Mammary epithelial cell (primary cell): ENCODE measurements at places on chromosomes 6 and 20. TPM values are rescaled to one million over a fixed set of nuclear protein-coding genes. Genes with fewer than 3 reads are reported as not detected.

Gene PBOV1
- total RNA-seq: not detected in 2 replicates

Gene TTI1
- total RNA-seq: 18.0 TPM

Gene C20orf202
- total RNA-seq: not detected in 2 replicates

Gene SEMG1
- not detected for total RNA-seq

Gene HEY2
- 0.16 TPM in 1 of 2 replicates, not detected in the other for total RNA-seq

Gene BNIP5
- not detected in 2 replicates for total RNA-seq

Gene IL17A
- not detected in 2 replicates for total RNA-seq

Gene TENT5A
- total RNA-seq: 2.6 and 3.0 TPM in 2 replicates

Gene CLVS2
- total RNA-seq: not detected in 2 replicates

Gene HECA
- total RNA-seq: 15.0 and 18.7 TPM in 2 replicates

Gene THEMIS
- not detected for total RNA-seq

Gene TBPL1
- total RNA-seq: 25.6 and 27.7 TPM in 2 replicates

Gene MROH8
- total RNA-seq: 0.21 and 1.3 TPM in 2 replicates

Gene CST7
- not detected for total RNA-seq

Gene KIF16B
- total RNA-seq: 12.2 and 13.8 TPM in 2 replicates

Gene MATN4
- total RNA-seq: 0.24 TPM in 1 of 2 replicates, not detected in the other

Gene ASIP
- total RNA-seq: not detected

Gene GINS1
- 6.5 and 16.8 TPM in 2 replicates for total RNA-seq

Gene CALHM4
- total RNA-seq: not detected in 2 replicates

Gene STMND1
- total RNA-seq: not detected

Gene PRKN
- total RNA-seq: 1.3 TPM

Gene IMPG1
- not detected for total RNA-seq

Gene HDDC2
- 76.6 and 112 TPM in 2 replicates for total RNA-seq

Gene COL21A1
- not detected in 2 replicates for total RNA-seq

Gene DYNLT1
- 51.8 TPM for total RNA-seq

Gene IL20RA
- not detected in 2 replicates for total RNA-seq
